ENCODE measurements at places on chromosomes 13 and 19.

GRCh38 chr13:52452470-52452869 lies 2.0 kb upstream of the VPS36 start:
- no peak for DNase-seq

DNA sequence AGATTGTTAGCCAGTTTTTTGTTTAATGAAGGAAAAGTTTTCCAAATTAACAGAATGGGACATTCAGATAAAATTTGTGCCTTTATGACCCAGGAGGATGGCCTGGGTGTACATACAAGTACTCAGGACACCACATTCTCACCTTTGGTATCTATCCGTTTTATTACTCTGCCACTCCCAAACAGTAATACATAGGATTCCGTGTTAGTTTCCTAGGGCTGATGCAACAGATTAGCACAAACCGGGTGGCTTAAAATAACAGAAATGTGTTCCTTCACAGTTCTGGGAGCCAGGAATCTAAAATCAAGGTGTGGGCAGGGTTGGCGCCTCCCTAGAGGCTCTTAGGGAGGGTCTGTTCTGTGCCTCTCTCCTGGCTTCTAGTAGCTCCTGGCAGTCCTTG lies 129.9 kb downstream of the GGACT start:
- DNase-seq: no peak

- no peak for DNase-seq
Observed at GRCh38 chr13:87889254-87889653, 218.1 kb downstream of the SLITRK5 start.

- DNase-seq: no peak
Observed at GRCh38 chr13:77728265-77729125, 31.0 kb downstream of the SLAIN1 start.

- no peak for DNase-seq
Observed at GRCh38 chr13:76872675-76873074, 13.5 kb downstream of the KCTD12 start.
